C1 segment of cervical spinal cord (tissue), 14 donors: ENCODE measurements at places on chromosomes 2 and 18.

DNA sequence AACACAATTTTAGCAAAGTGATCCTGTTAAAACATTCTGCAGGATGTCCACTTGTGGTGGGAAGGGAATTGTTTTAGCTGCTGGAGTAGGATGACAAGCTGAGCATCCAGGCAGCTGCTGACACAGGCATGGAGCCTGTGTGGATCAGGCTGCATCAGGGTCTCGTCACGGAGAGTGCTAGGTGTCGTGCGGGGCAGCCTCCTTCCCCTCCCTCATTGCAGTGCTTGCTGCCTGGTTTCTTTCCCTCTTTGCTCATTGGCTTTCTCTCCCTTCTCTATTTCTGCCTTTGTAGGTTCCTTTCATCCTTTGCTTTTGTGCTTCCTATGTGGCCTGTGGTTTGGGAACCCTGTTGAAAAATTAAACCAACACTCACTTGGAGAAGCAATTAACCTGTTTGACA lies 172.9 kb downstream of the TPGS2 start:
- no peak for DNase-seq

- peak; percentile 75 for DNase-seq
Measured at GRCh38 chr18:70454704-70455322, 166.0 kb downstream of the SOCS6 start.

DNA sequence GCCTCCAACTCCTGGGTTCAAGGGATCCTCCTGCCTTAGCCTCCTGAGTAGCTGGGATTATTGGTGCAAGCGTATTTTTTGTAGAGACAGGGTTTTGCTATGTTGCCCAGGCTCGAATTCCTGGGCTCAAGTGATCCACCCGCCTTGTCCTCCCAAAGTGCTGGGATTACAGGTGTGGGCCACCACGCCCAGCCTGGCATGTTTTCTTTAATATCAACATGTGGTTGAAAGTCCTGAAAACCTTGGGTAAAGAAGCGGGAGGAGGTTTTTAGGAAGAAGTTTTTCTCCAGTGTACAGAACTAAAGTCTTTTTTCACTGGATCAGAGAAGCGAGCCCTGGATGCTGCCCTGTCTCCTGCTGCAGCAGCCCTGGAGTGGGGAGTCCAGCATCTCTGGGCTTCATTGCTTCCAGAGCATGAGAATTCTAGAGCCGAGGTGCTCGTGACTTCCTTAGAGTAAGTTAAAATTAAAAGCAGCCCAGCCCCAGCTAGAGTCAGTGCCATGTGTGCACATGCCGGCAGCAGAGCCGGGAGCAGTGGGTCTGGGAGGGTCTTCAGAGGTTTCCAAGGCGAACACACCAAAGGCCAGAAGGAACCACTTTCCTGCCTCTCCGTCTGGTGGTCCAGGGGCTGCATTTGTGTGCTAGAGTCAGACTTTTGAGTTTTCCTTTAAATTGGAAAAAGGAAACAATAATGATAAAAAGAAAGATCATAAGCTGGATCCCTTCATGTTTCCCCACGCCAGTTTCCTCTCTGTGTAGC lies 31.2 kb downstream of the ITGB1BP1 start:
- no peak for DNase-seq

- DNase-seq: no peak
Measured at GRCh38 chr2:217216982-217217381, 357.1 kb upstream of the TNP1 start.

DNA sequence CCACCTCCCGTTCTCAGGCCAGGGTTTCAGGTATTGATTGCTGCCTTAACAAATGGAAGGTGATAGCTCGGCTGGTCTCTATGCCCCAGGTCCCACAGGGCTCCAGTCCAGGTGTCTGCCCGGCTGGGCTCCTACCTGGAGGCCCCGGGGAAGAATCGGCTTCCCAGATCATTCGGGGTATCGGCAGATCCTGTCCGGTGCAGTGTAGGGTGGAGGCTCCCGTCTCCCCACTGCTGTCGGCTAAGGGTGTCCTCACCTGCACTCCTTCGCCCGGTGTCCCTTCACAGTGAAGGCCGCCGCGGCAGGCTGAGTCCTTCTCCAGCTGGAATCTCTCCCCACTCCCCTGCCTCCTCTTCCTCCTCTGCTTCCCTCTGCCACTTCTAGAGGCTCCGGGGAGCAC lies 573.9 kb upstream of the SALL3 start:
- no peak for DNase-seq

DNA sequence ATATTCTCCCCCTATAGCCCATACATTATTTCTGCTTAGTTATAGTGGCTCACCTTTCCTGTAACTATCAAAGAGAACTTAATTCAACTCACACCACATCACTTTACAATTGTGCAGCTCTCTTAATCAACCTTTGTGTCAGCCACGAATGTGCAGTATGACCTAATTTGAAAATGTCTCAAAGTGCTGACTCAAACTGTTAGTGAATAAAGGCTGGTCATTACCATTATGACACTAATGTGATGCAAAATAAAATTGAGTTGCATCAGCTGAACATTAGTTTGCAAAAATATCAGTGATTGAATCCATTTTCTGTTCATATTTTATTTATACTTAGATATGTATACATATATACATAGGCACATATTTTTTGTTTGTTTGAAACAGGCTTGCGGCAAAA lies 251.8 kb downstream of the MEIS1 start:
- DNase-seq: no peak

DNA sequence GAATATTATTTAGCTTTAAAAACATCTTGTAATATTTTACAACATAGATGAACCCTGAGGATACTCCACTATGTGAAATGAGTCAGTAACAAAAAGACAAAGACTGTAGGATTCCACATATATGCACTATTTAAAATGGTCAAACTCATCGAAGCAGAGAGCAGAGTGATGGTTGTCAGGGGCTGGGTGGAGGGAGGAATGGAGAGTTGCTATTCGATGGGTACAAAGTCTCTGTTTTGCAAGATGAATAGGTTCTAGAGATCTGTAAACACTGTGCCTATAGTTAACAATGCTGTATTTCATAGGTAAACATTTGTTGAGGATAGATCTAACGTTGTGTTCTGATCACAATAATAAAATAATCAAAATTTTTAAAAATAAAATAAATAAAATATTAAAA lies 1675.9 kb upstream of the CELF4 start:
- DNase-seq: no peak

- DNase-seq: no peak
Measured at GRCh38 chr2:29561181-29561580, 360.2 kb downstream of the ALK start.

DNA sequence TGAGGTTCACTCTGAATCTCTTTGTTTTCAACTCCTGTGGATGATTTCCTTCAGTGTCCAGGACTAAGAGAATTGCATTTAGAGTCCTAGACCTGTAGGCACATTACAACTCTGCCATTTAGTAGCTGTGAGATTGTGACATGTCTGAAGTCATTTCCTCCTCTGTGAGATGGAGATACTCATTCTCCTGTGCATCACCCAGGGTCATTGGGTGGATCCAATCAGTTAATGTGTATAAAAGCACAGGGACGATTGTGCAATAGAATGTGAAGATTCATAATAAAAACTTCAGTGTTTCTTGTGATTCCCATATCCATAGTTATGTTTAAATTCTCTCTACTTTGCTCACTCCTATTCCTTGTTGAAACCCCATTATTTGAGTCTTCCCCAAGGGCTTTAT lies 113.6 kb downstream of the DIS3L2 start:
- no peak for DNase-seq

GRCh38 chr2:7429733-7430132 lies 512.5 kb downstream of the RNF144A start:
- DNase-seq: no peak

- DNase-seq: no peak
Measured at GRCh38 chr18:26621161-26622026, 73.0 kb upstream of the KCTD1 start.
